ENCODE measurements at places on chromosomes 7 and 10.
A peak's percentile ranks its signal among the peaks of the same experiment; 100 is the strongest.

GRCh38 chr10:118276204-118276603, 65.9 kb downstream of the FAM204A start:
- DNase-seq, result no peak

- DNase-seq, result no peak
Observed at GRCh38 chr10:118447478-118448270, 105.5 kb upstream of the FAM204A start.

DNA sequence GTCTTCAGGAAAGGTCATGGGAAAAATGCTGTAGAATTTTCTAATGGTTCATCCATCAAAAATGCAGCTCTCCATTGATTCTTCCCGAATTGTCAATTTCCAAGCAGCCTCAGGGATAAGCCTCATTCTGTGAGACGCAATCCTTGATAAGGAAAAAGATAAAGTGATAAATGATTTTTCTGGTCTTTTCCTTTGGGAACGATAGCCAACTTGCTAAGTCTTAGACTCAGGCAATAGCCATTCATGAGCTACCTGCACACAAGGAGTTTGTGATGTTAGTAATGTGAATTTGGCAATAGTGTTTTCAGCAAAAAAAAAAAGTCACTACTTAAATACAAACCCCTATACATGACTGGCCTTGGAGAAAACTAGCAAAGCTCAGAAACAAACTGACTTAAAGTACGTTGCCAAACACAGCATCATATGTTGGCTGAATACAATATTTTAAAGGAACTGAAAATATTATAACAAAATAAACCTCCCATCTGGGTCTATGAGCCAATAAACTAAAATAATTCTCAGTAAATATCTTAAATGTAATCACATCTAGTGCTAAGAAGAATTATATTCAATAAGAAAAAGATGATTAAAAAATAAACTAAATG, 75.5 kb downstream of the KLF6 start:
- DNase-seq, result no peak

DNA sequence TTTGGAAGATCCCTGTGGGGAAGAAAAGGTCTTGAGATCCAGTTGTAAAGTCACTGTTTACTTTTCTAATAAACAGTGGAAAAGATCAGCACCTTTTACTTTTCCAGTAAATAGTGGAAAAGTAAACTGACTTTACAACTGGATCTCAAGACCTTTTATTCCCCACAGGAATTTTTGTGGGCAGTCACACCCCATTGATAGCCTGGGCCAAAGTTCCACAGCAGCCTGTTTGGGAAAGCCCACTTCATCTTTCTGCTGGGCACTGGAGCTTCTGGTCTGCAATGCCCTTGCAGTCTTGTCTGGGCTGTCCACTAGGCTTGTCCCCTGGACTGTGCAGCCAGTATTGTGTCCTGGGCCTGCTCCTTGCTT, 50.2 kb downstream of the ADCY1 start:
- DNase-seq, result no peak

DNA sequence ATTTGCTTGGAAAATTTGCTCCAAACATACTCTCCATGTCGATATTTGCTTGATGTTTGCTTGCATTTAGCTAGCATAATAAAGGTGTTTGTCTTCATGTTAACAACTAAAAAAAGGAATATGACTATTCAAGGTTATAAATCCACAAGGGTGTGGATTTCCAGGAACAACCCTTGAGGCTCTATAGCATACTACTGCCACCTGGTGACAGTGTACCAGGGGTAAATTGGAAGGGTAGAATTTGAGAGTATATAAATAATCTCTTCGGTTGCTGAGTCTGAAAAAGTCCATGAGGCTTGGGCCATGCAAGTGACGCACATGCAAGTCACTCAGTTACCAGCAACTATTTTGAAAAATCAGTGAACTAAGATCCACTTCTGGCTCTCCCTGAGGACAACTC, 68.4 kb downstream of the SLIT1 start:
- no peak for DNase-seq

- DNase-seq, result no peak
Observed at GRCh38 chr10:28678687-28679457, 1.6 kb downstream of the BAMBI start.

DNA sequence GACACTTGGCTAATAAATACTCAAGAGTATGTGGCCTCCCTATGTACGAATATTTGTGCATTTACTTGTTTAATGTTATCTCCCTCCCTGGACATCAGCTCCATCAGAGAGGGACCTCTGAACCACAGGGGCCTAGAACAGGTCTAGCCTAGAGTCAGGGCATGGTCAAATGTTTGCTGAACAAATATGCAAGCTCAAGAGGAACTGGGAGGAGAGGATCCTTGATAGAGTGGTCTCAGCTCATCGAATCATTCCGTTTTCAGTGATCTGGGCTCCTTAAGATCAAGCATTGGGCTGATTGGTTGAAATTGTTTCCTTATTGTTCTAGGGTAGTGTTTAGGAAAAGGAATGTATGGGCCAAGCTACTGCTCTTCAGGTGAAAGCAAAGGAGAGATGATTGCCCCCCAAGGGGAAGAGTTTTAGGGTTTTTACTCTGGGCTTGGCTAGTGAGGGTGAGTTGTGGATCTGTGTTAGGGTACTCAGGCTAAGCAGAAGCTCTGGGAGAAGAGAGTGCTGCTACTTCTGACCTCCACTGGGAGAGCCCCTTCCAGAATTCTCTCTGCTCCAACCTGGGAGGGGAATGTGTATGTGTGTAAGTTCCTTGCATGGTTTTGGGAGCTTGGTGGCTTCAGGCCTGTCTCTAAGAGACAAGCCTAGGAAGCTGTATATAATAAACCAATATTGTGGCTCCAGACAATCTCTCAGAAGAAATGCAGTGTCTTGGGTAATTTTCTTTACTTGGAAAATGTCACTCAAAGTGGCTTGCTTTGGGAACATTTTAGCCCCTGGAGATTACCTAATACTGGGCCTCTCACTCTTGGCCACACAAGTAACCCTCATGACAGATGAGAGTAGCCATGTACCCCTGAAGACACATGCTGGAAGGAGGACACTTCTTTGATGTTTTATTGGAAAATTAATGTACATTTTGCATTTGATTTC, 110.0 kb downstream of the EMX2 start:
- no peak for DNase-seq

- no peak for DNase-seq
Observed at GRCh38 chr7:93980744-93981479, 23.2 kb downstream of the BET1 start.

DNA sequence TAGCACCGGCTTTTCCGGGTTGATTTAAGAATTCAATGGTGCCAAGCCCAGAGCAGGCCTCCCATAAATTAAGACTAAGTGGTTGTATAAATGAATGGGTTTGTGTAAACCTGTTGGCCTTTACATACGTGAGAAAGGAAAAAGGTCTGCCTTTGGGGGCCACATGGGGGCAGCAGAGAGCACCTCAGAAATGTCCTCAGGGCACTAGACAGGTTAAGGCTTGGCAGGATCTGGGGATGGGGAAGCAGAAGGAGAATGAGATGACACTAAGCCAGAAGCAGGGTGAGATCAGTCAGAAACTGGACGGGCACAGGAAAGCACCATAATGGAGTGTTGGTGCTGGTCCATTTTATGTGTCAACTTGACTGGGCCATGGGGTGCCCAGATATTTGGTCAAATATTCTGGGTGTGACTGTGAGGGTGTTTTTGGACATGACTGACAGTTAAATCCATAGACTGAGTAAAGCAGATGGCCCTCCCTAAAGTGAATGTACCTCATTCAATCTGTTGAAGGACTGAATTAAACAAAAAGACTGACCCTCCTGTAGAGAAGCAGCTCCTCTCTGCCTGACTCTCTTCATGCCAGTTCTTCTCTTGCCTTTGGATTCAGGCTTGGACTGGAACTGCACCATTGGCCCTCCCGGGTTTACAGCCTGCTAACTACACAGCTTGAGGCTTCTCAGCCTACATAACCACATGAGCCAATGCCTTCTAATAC, 58.9 kb downstream of the FRMPD2 start:
- DNase-seq, result peak; percentile 52

DNA sequence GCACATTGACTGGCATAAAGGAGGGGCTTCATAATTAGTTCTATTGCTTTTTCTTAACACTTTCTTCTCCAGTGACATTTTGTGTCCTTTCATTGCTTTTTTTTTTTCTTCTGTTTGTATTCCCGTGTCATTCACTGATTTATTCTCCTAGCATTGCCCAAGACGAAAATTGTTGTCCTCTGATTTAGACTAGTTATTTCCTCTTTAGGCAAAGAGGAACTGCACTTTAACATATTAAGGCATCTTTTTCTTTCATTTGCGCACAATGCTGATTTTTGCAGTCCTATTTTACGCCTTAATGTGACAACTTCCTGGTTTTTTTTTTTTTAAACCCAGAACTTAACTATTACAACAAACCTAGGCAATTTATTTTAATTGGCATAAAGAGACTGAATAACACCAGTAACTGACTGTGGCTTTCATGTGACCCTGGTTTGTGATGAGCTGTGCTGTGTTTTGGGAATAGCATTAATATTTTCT, 39.7 kb downstream of the ARID5B start:
- DNase-seq, result no peak

DNA sequence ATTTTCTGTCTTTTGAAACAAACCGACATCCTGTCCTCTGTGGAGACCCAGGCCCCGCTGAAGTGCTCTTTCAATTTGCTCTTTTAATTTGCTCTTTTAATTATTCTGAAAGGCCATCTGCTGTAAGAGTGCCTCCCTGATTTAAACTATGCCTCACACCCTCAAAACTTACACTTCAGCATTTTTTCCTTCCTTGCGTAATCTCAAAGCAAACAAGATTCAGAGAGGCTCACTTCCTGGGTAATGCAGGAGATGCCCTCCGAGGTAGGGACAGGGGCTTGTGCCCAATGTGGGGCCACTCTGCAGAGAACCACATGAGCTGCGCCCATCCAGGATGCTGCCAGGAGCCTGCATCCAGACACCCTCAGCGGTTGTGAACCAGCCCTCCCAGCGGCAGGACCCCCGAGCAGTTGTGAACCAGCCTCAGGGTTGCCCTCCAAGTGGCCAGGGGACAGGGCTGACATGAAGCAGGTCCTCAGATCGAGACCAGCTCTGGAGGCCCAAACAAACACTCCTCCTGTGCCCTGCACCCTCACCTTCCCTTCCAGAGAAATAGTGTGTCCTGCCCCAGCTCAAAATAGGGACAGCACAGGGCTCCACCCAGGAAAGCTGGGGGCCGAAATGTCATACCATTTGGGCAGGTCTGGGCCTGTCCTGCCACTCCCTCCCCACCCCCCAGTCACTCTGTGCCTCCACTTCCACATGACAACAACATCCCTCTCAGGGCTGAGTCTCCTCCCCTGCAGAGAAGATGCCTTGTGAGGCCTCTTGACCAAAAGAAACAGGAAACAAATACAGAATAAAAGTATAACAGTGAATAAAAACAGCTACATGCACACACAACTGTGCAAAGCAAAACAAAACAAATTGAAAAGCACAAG, 190.4 kb downstream of the PTPRN2 start:
- DNase-seq, result no peak

- DNase-seq, result no peak
Observed at GRCh38 chr10:10456856-10457255, 560.8 kb upstream of the CELF2 start.

- no peak for DNase-seq
Observed at GRCh38 chr10:104342941-104343411, 4.7 kb upstream of the ITPRIP start.

GRCh38 chr10:78292250-78292981, 258.8 kb downstream of the RPS24 start:
- DNase-seq, result no peak

GRCh38 chr7:51144178-51144577, 172.4 kb downstream of the COBL start:
- DNase-seq, result no peak

GRCh38 chr7:75951506-75951905, 36.6 kb downstream of the POR start:
- DNase-seq, result no peak

DNA sequence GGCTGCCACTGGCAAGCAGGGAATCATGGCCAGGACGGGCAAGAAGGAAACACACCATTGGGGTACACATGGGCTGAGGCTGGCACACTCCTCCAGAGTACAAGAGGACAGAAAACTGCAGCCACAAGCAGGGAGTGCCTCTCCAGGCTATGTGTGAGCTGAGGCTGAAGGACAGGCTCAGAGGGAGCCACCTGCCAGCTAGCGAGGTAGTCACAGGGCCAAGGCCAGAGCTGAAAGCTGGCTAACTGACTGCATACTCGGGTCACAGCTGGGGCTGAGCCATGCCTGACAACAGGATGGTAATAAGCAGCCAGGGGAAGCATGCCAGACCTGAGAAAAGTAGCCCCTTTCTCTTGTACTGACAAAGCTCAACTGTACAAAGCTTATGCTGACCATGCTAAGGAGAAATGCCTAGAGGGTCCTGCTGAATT, 52.0 kb downstream of the KIF5B start:
- DNase-seq, result no peak

GRCh38 chr7:114488696-114489095, 74.1 kb downstream of the FOXP2 start:
- DNase-seq, result no peak

GRCh38 chr10:12081879-12082557, 13.3 kb downstream of the DHTKD1 start:
- DNase-seq, result no peak

GRCh38 chr10:17645621-17646345, 1.8 kb downstream of the STAM start:
- DNase-seq, result no peak

- DNase-seq, result no peak
Observed at GRCh38 chr7:38681882-38682281, 50.7 kb upstream of the AMPH start.

DNA sequence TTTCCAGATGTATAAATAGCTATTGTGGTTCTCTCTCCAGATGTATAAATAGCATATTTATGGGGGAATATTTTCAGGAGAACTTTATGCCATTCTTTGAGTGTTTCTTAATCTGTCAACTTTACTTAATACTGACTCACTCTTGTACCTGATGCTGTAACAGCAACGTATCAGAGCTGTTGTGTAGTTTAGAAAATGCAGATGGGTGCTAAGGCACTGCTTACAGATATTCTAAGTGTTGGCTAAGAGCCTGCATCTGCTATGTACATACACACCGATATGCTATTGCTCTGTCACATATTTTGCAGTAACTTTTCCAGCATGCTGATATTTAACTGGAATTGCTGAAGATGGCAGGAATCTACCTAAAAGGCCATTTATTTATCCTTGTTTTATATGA, 71.9 kb downstream of the WDR37 start:
- no peak for DNase-seq

- peak; percentile 13 for DNase-seq
Observed at GRCh38 chr10:112115781-112116385, 67.7 kb downstream of the GPAM start.

DNA sequence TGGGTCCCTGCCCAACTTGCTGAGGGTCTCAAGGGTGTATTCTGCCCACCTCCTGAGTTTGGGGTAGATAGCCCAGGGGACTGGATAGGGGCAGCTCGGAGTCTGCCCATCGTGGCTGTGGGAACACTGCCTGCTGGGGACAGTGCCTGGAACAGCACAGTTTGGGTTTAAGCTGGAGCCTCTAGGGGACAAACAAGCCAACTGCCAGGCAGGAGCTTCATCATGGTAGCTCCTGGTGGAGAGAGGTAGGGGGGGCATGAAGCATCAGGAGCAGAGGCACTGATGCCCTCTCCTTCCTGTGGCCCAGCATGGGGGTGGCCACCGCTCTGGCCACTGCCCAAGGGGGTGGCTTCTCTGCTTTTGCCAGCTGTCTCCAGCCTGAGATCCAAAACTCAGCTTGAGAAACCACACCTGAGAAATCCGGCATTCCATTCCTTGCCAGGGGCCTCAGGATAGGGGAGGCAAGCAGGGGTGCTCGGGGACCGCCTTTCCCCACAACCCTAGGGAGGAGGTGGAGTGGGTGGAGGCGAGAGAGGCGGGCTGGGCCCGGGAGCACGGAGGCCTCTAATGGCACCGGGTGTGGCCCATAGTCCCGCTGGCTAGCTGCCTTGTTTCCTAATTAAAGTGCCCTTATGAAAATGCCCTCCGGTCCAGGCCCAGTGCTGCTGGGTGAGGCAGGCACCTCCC, 47.6 kb downstream of the UNC5B start:
- no peak for DNase-seq

Data from stimulated activated CD4-positive, alpha-beta T cell treated with anti-CD3 and anti-CD28 coated beads, Interleukin-4, amount 100 ng/mL, for 48 hours (primary cell).